Activated T-cell treated with anti-CD3 and anti-CD28 coated beads, Interleukin-2, amount 50 U/mL, for 72 hours (primary cell): ENCODE measurements at places on chromosomes 7 and 10. TPM values are rescaled to one million over a fixed set of nuclear protein-coding genes. Genes with fewer than 3 reads are reported as not detected.

ADIRF gene
- total RNA-seq: not detected

CABCOCO1 gene
- total RNA-seq: not detected

ITPRID1 gene
- not detected for total RNA-seq

SFRP4 gene
- not detected for total RNA-seq

CLDN3 gene
- total RNA-seq: not detected

NKX2-3 gene
- total RNA-seq: not detected

SPOCK2 gene
- 253 TPM for total RNA-seq

FZD1 gene
- 1.0 TPM for total RNA-seq

SPDYE8 gene
- not detected for total RNA-seq

CACNB2 gene
- total RNA-seq: not detected

GRM3 gene
- not detected for total RNA-seq

HYCC1 gene
- total RNA-seq: 25.3 TPM

DNA sequence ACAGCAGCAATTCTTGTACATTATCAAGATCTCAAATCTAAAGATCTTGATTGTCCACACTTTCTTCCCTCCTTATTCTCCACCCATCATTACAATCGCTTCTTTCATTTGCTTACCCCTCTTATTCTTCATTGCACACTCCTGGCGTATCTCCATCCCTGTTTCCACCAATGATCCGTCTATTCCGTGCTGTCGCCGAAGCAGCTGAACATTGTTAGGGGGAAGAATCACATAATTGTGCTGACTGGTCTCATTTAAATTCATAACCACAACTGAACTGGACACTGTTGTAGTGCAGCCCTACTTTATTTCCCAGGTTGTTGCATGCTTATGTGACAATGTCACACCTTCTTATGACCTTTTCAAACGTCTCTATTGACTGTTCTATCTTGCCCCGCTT is 18.9 kb upstream of the NRP1 start:
- H3K4me3 ChIP-seq: no peak overlapping the region
- H3K36me3 ChIP-seq: no peaks in the 10 kb centered on the region
- H3K4me1 ChIP-seq: no peaks in the 10 kb centered on the region
- no peak for DNase-seq

DNA sequence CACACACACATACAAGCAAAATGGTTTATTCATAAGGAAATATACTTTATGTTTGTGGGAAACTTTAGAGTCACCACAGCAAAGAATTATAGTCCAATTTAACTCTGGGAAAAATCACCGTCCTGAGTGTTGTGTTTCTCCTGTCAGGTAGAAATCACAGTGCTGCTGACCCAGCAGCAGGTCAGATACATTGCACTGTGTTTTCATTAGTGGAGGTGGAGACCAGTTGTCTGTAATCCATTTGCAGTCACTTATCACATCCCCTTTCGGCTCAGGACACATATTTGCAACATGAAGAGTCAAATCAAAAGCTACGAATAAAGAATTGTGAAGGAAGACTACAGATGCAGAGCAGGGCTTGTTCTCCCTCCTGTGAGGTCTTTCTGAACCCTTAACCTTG is 799.6 kb downstream of the GRM8 start:
- H3K4me1 ChIP-seq: no peaks in the 10 kb centered on the region
- no peaks in the 10 kb centered on the region for H3K27me3 ChIP-seq

GRCh38 chr10:114714281-114714741 is 56.2 kb upstream of the ABLIM1 start:
- H3K27me3 ChIP-seq: peaks cover 29% of the 10 kb centered on the region
- no peak overlapping the region for H3K4me3 ChIP-seq
- H3K27ac ChIP-seq: no peak overlapping the region
- no peaks in the 10 kb centered on the region for H3K4me1 ChIP-seq
- DNase-seq: no peak
- no peaks in the 10 kb centered on the region for H3K36me3 ChIP-seq

DNA sequence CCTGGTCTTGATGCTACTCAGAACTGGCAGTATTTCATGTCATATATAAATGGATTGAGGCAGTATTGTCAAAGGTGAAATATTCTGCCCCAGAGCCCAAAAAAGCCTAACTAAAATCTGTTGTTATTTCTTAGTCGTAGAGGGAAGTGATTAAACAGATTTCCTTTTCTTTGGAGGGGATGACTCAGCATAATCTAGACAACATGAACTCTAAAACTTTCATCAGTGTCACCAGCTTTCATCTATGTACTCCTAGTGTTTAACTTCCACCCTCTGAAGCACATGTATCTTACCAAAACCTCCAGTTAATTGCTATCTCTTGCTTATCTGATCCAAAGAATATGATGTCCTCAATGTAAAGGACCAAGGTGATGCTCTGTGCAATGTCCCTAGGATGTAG is 97.1 kb upstream of the ARID5B start:
- H3K27ac ChIP-seq: no peak overlapping the region
- DNase-seq: no peak
- peaks cover 6% of the 10 kb centered on the region for H3K4me1 ChIP-seq

DNA sequence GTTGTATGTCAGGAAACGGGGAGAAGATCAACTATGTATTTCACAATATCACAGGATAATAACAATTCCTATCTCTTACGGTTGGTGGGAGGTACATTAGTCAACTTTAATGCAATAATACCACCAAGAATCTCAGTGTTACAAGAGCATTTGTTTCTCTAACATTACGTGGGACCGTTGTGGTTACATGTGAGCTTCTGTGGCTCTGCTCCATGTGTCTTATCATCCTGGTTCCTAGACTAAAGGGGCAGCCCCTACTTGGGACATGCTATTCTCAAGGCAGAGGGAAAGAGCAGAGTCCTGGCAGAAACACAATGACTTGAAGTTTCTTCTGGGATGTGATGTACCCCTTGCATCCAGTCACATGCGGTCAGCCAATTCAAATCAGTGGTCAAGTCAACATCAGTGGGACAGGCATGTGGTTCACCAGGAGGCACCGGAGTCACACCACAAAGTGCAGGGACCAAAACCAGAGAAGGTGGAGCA is 2.5 kb upstream of the ZNF22 start:
- no peaks in the 10 kb centered on the region for H3K27me3 ChIP-seq
- H3K4me1 ChIP-seq: peaks cover 46% of the 10 kb centered on the region
- H3K36me3 ChIP-seq: peaks cover 19% of the 10 kb centered on the region
- no peak overlapping the region for H3K4me3 ChIP-seq

- H3K36me3 ChIP-seq: no peaks in the 10 kb centered on the region
- no peaks in the 10 kb centered on the region for H3K27me3 ChIP-seq
- no peaks in the 10 kb centered on the region for H3K4me1 ChIP-seq
These were observed 725.2 kb downstream of the SUGCT start for GRCh38 chr7:40859965-40860543.

GRCh38 chr10:5611899-5612680 is 54.3 kb downstream of the ASB13 start:
- no peaks in the 10 kb centered on the region for H3K36me3 ChIP-seq
- peaks cover 5% of the 10 kb centered on the region for H3K27me3 ChIP-seq
- no peak overlapping the region for H3K4me3 ChIP-seq
- no peak overlapping the region for H3K27ac ChIP-seq
- DNase-seq: no peak

- H3K36me3 ChIP-seq: no peaks in the 10 kb centered on the region
- H3K27ac ChIP-seq: no peak overlapping the region
- no peak for DNase-seq
- H3K27me3 ChIP-seq: peaks cover 6% of the 10 kb centered on the region
These were observed 26.2 kb downstream of the GLI3 start for GRCh38 chr7:42210779-42211178.

DNA sequence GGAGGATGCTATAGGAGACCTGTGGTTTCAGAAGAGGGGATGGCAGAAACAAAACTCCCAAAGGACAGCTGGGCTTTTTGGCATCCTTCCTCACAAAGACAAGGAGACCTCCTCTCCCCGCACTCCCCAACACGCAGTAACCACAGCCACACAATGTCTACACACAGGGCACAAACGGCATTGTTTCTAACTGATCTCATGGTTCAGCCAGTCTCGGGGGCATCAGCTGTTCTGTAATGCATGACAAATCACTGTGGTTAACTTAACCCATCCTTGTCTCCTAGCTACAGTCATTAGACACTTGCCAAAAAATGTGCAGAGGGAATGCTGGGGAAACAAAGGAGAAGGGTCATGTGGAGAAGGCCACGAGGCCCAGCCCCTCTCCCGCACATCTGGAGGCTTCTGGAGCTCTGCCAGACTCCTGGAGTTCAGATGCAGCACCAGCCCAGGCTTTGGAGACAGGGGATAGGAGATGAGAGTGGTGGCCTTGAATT is 7.6 kb upstream of the ADAMTS14 start:
- DNase-seq: no peak
- peaks cover 18% of the 10 kb centered on the region for H3K27me3 ChIP-seq
- H3K4me3 ChIP-seq: no peak overlapping the region

DNA sequence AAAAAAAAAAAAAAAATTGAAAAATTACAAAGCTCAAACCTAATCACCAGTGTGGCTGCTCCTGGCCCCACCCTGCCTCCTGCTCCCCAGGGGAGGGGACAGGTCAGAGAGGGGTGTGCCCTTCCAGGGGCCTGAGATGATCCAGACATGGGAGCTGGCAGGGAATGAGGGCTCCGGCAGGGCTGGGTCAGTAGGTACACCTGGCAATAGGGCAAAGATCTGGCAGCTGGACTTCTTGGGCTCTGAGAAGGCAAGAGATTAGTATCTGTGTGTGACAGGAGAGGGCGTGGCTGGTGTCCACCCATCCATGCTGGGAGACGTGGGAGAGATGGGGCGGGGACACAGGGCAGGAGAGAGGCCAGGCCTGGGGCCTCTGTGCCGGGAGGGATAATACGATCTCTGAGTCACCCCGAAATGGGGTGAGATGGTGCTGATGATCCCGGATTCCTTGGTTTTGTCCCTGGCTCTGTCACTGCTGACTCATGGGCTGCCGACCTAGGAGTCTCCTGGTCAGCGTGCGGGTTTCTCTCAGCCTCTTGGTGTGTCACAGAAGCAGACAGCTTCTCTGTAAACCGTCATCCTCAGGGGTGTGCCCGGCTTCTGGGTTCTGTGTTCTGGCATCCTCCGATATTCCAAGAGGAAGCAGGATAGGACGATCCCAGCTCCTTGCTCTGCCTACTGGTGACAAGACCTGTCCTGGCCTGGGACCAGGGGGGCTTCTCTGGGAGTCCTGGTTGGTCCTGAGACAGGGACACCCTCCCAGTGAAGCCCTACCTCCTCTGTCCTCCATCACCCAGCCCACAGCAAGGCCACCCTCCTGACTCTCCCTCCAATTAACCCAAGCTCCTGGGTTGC is 8.2 kb upstream of the CLDN4 start:
- H3K36me3 ChIP-seq: no peaks in the 10 kb centered on the region
- no peak overlapping the region for H3K4me3 ChIP-seq
- no peak overlapping the region for H3K27ac ChIP-seq
- H3K27me3 ChIP-seq: peaks cover 18% of the 10 kb centered on the region

DNA sequence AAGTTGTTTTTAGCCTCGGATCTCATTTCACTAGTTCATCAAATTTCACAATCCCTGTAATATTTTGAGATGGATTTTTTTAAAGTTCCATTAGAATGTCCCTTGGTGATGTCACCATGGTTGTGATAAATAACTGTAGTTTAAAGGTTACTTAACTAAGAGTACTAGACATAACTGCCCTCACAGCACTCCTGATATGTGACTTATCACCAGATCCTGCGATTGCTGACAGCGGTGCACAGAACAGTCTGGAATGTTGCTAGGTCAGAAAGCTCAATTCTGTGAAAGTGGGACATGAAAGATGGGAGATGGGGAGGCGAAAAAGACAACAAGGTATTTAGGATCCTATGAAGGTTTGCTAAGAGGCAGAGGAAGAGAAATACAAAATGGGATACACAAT is 40.2 kb downstream of the FAM13C start:
- H3K36me3 ChIP-seq: no peaks in the 10 kb centered on the region
- H3K4me1 ChIP-seq: no peaks in the 10 kb centered on the region
- DNase-seq: no peak
- H3K27me3 ChIP-seq: no peaks in the 10 kb centered on the region
- H3K4me3 ChIP-seq: no peak overlapping the region
